Large intestine (tissue), 12 donors: ENCODE measurements at places on chromosomes 7 and 10. TPM values are rescaled to one million over a fixed set of nuclear protein-coding genes. Genes with fewer than 3 reads are reported as not detected.

The ODAD2 gene
- 0.61 TPM for polyA plus RNA-seq

The TLX1 gene
- polyA plus RNA-seq, result 0.57 TPM

The ABCB1 gene
- polyA plus RNA-seq, result 7.0 TPM

GRCh38 chr10:8053446-8054243 is 843 bp upstream of the GATA3 start:
- H3K36me3 ChIP-seq, result no peaks in the 10 kb centered on the region
- H3K4me1 ChIP-seq, result peaks cover 41% of the 10 kb centered on the region
- H3K4me3 ChIP-seq, result peak overlapping the region; percentile 19
- no peak overlapping the region for H3K27ac ChIP-seq

DNA sequence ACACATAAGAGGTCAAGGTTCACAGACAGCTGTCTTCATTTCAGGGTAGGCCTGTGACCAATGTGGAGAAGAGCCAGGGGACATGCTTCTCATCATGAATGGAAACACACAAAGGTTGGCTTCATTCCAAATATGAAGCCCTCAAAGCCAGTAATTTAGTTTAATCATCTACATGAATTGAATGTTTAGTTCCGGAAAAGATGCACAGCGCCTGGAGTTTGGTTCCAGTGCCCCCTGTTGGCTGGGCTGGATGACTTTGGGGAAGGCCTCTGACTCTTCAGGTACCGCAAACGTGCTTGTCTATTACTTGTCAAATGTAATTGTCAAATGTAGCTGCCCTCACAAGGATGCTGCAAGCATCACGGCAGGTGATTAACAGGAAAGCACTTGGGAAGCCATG is 130.7 kb downstream of the ADRA2A start:
- H3K36me3 ChIP-seq, result no peaks in the 10 kb centered on the region
- H3K27ac ChIP-seq, result no peak overlapping the region
- H3K4me1 ChIP-seq, result no peaks in the 10 kb centered on the region
- no peak overlapping the region for H3K4me3 ChIP-seq
- no peaks in the 10 kb centered on the region for H3K27me3 ChIP-seq

DNA sequence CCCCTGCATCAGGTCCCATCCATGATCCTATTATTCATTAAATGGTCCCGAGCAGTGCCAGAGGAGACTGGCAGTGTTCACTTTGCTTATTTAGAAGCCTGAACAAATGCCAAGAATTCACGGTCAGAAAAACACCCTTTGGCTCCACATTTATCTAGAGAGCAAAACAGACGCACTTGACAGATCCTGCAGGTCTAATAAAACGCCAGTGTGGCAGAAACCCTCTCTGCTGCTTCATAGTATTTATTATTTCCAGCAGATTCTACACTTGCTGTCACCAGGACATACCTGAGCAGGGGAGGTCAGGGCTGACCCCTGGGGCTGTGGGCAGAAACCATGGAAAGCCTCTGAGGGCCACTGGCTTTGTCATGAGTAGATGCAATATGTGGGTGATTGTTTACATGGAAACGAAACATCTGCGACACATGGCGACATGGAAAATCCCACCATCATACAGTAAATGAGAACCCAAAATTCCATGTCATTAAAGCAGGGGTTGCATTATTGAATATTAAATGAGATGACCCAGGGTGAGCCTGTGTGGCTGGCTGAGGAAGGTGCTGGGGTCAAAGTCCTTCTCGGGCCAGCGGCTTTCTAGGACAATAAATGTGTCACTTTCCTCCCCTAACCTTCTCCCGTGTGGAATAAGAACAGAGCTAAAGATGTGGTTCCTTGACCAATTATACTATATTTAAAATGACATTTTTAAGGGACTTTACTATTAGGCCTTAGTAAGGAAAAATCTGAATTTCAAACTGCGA is 205.9 kb upstream of the SVIL start:
- H3K27me3 ChIP-seq, result no peaks in the 10 kb centered on the region
- DNase-seq, result peak; percentile 46
- H3K4me3 ChIP-seq, result no peak overlapping the region
- H3K4me1 ChIP-seq, result peaks cover 19% of the 10 kb centered on the region
- H3K36me3 ChIP-seq, result no peaks in the 10 kb centered on the region

GRCh38 chr7:156780724-156781455 is 112.1 kb downstream of the LMBR1 start:
- H3K27ac ChIP-seq, result no peak overlapping the region
- H3K36me3 ChIP-seq, result peaks cover 2% of the 10 kb centered on the region
- H3K4me3 ChIP-seq, result no peak overlapping the region
- no peaks in the 10 kb centered on the region for H3K4me1 ChIP-seq

GRCh38 chr7:94578614-94579013 is 69.0 kb downstream of the CASD1 start:
- H3K27me3 ChIP-seq, result no peaks in the 10 kb centered on the region
- DNase-seq, result no peak
- H3K36me3 ChIP-seq, result no peaks in the 10 kb centered on the region
- no peak overlapping the region for H3K27ac ChIP-seq
- no peak overlapping the region for H3K4me3 ChIP-seq

GRCh38 chr7:101390901-101391301 is 28.2 kb downstream of the COL26A1 start:
- peaks cover 3% of the 10 kb centered on the region for H3K27me3 ChIP-seq
- no peak overlapping the region for H3K4me3 ChIP-seq
- DNase-seq, result peak; percentile 13
- H3K4me1 ChIP-seq, result no peaks in the 10 kb centered on the region
- no peak overlapping the region for H3K27ac ChIP-seq
